ENCODE measurements at places on chromosomes 11 and 22.

GRCh38 chr11:17753153-17753552 lies 18.6 kb downstream of the KCNC1 start:
- no peak for DNase-seq

DNA sequence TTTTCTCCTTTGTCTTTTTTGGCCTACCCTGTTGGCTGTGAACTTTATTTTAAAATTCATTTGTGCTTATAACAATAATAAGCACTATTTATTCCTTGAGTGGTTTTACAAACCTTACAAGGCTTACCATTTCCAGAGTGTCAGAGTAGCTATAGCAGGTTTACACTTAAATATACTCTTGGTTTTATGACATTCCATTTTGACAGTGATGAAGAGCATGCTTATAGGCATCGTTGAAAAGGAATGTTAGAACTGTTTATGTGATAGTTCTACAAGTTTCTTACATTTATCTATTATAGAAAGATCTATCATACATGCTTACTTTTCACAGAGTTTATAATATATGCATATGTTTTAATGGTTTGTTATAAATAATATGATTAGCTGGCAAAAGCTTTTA lies 84.1 kb downstream of the PDE3B start:
- no peak for DNase-seq

- no peak for DNase-seq
Observed at GRCh38 chr22:23126165-23127054, 15.4 kb downstream of the RSPH14 start.

GRCh38 chr11:116371146-116371545 lies 401.6 kb downstream of the BUD13 start:
- no peak for DNase-seq

Measured in stimulated activated CD8-positive, alpha-beta memory T cell treated with anti-CD3 and anti-CD28 coated beads, Interleukin-4, amount 100 ng/mL, for 4 hours (primary cell).